ENCODE measurements at places on chromosomes 7 and 10. TPM values are rescaled to one million over a fixed set of nuclear protein-coding genes. Genes with fewer than 3 reads are reported as not detected.

DNA sequence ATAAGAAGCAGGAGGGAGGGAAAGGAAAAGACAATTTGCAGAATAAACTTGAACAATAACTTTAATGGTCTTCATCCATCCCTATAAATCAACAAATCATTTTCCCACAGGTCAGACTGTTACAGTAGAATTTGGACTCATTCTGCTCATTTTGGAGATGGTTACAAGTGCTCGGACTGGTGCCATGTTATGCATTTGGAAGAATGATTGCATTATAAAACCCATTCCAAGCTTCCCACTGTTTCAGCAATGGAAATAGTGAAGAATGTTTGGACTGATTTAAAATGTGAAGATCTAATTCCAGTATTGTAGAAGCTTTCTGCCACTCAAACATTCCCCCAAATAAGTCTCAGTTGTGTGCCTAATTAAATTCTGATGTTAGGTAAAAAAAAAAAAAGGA lies 99.7 kb upstream of the ZEB1 start:
- DNase-seq: no peak

SMC3 gene
- 48.5 TPM for total RNA-seq

AKR1C2 gene
- total RNA-seq: not detected

DDC gene
- not detected for total RNA-seq

MOSPD3 gene
- 14.7 TPM for total RNA-seq

GJD4 gene
- total RNA-seq: not detected

DNA sequence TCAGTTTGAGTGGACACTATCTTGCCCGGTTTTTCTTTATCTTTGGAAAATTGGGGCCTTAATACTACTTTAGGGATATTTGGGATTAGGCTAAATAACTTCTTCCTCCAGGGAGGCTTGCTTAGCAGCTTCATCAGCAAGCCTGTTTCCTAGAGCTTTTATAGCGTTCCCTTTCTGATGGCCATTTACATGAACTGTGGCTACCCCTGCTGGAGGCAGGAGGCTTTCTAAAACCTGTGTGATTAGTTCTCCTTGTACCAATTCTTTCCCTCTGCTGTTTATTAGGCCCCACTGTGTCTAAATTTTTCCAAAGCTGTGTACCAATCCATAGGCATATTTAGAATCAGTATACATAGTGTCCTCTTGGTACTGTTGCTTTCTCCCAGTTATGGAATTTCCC lies 61.7 kb upstream of the CNTNAP2 start:
- DNase-seq: no peak

Measured in naive thymus-derived CD4-positive, alpha-beta T cell (primary cell).